ENCODE measurements at places on chromosomes 1 and 21.

DNA sequence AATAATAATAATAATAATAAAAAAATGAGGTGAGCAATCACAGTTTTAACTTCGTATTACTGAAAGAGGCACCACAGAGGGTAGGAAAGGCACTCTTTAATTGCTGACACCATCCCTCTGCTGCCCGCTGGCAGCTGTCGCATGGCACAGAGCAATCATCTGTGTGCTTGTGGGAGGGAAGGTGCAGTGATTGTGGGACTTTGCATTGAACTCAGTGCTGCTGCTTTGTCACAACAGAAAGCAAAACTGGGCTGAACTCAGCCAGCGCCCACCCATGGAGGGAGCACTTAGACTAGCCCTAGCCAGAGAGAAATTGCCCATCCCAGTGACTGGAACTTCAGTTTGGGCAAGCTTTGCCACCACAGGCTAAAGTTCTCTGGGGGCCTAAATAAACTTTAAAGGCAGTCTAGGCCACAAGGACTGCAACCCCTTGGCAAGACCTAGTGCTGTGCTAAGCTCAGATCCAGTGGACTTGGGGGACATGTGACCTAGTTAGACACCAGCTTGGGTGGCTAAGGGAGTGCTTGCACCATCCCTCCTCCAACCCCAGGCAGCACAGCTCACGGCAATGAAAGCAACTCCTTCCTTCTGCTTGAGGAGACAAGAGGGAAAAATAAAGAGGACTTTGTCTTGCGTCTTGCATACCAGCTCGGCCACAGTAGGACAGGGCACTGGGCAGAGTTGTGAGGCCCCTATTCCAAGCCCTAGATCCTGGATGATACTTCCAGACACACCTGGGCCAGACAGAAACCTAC, 59.3 kb downstream of the WDR4 start:
- no peak for DNase-seq

DNA sequence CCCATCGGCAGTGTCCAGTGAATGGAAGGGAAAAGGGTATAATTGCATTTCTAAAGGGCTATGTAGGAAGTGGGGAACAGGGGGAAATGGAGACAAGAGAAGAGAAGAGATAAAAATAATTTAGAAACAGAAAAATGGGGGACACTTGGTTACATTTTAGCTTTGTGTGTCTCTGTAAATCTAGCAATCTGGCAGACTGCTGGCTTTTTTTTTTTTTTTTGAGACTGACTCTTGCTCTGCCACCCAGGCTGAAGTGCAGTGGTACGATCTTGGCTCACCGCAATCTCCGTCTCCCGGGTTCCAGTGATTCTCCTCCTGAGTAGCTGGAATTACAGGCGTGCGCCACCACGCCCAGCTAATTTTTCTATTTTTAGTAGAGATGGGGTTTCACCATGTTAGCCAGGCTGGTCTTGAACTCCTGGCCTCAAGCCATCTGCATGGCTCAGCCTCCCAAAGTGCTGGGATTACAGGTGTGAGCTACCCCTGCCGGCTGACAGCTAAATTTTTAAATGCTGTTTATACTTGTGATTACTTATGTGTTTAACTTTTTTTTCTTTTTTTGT, 53.4 kb downstream of the AGPAT3 start:
- no peak for DNase-seq

GRCh38 chr1:66274634-66275033, 259.3 kb upstream of the SGIP1 start:
- DNase-seq: no peak

DNA sequence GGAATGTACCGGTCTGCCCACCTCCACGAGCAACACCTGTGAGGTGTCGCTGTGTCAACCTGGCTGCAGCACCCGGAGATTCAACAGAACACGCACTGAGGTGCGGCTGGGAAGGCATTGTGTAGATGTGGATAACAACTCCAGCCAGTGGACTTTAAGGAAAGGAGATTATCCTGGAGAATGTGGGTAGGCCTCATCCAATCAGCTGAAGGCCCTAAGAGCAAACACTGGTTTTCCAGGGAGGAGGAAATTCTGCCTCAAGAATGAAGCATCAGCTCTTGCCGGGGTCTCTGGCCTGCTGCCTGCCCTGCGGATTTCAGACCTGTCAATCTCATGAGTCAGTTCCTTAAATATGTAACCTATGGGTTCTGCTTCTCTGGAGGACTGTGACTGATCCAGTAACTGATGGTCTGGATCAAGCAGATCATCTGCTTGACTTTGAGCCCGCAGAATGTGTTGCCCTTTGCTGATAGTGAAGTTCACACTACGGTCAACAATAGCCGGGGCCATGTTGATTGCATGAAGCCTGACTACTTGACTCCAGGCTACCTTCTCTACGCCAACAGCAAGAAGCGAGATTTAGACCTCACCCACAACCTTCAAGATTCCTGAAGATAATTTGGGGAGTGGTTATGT, 15.9 kb upstream of the PRDM15 start:
- DNase-seq: no peak

- DNase-seq: no peak
These were observed 63.8 kb downstream of the OLFML3 start for GRCh38 chr1:114043054-114043453.

DNA sequence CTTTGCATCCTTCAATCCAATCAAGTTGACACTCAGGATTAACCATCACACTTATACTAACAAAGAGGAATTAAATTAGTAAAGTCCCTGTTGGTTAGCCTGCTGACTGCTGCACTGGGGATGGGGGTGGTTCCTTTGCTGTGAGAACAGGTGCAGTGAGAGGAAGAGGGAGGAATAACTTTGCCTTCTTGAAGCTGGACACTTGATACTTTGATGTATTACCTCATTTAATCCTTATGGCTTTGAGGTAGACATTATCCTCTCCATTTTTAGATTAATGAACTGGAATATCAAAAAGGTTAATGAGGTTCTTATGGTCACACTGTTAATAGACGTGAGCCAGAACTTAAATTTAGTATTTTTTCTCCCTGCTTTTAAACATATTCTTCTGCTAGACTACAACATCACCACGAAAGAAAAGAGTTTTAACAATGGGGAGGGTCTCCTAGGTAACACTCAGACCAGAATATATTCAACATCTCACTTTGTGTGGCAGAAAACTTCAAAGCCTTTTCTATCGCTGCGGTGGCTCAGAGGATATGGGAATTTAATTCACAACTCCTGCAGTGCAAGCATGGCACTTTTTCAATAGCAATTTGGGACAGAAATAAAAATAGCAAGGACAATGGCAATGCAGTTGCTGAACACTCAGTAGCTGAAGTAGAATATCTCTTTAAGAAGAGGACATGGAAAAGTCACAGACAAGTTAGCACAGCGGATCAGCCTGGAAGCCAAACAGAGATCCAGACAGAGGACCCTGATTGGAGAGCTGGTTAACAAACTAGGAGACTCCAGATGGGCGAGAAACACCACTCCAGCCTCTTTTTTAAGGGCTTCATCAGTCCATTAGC, 68.8 kb upstream of the DNAH14 start:
- no peak for DNase-seq

- DNase-seq: peak; percentile 90
These were observed at the start of gene C1orf198 for GRCh38 chr1:230867903-230868735. TSS of gene C1orf198 (minus strand) at chr1:230868521. CDS start at chr1:230868512, 9 bp downstream.

All from femur (tissue), 1 donor.